ENCODE measurements at places on chromosomes 4 and X.

DNA sequence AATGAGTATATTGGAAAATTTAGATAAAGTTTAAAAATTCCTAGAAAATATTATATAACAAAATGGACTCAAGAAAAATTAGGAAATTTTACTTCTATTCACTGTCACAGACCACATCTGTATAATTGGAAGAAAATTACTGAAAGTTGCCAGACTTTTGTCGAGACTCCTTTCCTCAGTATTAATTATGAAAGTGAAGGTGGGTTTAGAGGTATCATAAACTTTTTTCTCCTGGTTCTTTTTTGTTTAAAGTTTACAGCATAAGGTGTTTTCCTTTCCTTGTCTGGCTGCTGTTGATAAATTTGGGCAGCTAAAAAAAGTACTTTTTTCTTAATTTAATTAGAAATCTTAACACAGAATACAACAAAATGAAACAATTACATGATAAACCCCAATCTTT is 6.7 kb upstream of the TEX13D start:
- DNase-seq: no peak

- DNase-seq: no peak
These were observed 542 bp downstream of the RNF150 start for GRCh38 chr4:141132709-141133145.

GRCh38 chr4:184598753-184599491 is 50.3 kb downstream of the CASP3 start:
- no peak for DNase-seq

- no peak for DNase-seq
These were observed 807 bp downstream of the SEL1L3 start for GRCh38 chr4:25861951-25862410.

DNA sequence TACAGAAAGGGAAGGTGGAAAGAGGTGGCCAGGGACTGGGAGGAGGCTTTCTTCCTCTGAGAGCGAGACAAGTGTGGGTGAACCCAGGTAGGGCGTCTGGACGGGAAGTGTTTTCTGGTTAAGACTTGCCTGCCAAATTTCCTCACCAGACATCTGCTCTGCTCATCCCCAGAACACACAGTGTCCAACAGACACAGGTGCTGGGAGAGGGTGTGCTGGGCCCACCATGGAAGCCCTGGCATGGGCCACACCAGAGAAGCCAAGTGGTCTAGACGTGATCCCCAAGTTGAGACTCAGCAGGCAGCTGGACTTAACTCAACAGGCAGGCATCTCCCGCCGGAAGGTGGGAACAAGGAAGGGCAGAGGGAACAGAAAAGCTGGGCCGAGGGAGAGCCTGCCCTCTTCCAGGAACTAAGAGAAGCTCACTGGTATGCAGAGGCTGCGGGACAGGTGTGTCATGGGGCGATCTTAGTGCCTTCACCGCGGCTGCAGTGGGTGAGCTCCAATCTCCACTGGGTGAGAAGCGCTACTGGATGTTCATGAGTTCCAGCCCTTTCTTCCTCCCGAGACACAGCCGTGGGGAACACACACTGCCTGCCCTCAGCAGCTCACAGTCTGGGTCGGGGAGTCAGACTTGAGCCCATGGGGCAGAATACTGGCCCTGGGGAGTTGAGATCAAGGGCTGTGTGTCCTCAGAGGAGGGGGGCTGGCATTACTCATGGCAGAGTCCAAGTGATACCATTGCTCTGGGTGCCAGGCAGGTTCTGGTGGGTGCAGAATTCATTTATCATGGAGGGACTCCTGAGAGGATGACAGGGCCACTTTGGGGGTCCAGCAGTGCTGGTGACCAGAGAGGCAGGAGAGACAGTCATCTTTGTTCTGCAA is 110.2 kb downstream of the CPZ start:
- no peak for DNase-seq

- DNase-seq: no peak
These were observed 195.3 kb upstream of the LNX1 start for GRCh38 chr4:53786632-53787031.

- DNase-seq: no peak
These were observed 49.0 kb downstream of the SMAD1 start for GRCh38 chr4:145530662-145531061.

GRCh38 chr4:46820154-46820553 is 88.9 kb downstream of the COX7B2 start:
- no peak for DNase-seq

GRCh38 chr4:165410214-165410613 is 31.4 kb downstream of the CPE start:
- DNase-seq: no peak

DNA sequence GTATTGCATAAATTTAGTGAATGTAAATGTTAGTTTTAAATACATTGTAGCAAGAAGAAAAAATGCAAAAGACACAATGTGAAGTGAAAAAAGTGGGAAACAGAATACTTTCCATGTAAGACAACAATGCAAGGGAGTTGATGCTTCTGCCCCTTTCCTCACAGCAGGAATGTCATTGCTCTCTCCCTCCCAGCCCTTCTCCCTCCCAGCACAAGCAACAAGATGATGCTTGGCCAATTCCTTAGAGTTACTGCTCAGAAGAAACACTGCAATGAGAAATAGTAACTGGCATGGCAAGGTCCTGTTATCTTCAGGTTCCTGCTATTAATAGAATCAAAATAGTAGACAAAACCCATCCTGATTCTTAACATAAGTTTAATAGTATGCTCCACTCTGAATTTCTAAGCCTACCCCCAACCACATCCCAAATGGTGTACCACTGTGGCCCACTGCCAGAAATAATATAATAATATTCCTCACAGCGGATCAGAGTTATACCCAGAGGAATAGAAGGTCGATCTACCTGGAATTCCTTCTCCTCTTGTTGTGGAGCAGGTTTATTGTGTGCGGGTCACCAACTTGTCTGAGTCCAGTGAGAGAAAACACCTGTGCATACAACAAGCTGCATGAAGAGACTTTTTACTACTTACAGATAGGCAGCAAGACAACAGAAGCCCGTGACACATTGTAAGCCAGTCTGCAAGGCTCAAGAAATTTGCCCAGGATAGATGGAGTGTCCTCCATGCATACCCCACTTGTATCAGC is 69.8 kb upstream of the SLC7A11 start:
- no peak for DNase-seq

Measured in NCI-H187 (cell line).